ENCODE measurements at places on chromosomes 4 and X.

- DNase-seq: no peak
Observed at GRCh38 chrX:10125248-10125615, 31.5 kb upstream of the CLCN4 start.

GRCh38 chr4:82865592-82865991 is 25.4 kb downstream of the SEC31A start:
- no peak for DNase-seq

DNA sequence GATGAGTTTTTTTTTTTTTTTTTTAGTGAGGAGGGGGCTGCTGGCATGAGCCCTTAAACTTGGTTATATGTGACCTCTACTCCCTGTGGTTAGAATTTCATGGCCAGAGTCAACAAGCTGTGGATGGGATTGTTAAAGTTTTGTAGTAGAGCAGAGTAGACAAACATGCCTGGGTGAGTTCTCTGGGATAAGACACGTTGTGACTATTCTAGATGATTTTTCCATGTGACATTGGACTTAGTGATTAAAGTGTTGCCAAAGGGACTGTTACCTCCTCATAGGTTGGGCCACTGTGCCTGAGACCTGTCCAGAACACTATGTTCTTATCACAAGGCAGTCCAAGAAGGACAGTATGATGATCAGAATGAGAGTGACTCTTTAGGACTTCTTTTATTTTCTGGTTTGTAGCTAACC is 28.8 kb upstream of the ALB start:
- no peak for DNase-seq

DNA sequence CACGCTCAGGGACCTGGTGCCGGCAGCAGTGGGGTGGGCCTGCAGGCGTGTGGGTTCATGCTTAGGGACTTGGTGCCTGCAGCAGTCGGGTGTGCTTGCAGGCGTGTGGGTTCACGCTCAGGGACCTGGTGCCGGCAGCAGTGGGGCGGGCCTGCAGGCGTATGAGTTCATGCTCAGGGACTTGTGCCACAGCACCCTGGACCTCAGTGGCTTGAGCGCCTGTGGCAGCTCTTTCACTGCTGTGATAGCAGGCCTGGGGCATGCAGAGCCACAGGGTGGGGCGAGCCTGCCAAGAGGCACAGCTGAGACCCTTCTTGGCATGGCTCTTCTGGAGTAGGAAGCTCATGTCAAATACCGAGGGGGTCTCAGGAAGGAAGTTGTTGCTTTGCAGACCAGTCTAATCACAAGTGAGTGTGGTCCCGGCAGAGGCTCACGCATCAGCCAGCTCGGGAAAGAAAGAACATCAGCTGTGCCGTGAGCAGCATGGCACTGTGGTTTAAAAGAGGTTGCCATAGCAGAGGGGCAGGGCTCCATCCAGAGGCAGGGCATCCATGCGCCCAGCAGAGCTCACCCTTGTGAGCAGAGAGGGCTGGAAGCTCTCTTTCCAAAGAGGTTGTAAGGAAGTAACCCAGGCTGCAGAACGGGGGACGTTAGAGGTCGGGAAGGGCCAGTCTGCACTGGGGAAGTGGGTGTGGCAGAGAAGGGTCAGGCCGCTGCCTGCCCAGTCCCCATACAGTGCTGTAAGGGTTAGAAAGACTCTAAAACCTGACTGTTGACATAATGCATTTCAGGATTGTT is 21.1 kb downstream of the PIGG start:
- no peak for DNase-seq

GRCh38 chrX:79412972-79413371 is 45.8 kb upstream of the ITM2A start:
- DNase-seq: peak; percentile 8

DNA sequence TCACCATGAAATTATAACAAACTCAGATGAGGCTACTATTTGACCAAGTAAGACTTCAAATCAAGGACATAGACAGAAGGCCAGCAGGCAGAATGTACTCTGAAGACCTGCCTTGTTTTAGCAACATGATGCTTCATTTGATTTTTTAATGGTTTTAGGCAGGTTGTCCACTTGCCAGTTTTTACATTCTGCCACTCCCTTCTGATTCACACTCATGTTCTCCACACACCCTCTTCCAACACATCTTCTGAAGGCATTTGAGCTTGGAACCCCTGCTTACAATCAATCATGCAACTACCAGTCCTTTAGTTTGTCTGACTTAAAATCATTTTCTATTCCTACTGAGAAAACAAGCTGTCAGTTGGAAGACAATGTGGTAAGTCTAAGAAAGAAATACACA is 114.9 kb upstream of the SMIM31 start:
- no peak for DNase-seq

GRCh38 chrX:31836479-31836878 is 764.6 kb upstream of the FTHL17 start:
- no peak for DNase-seq

- DNase-seq: no peak
Observed at GRCh38 chr4:93501946-93502345, 326.6 kb upstream of the ATOH1 start.
